Mucosa of descending colon (tissue), 3 donors: ENCODE measurements at places on chromosomes 13 and 19. TPM values are rescaled to one million over a fixed set of nuclear protein-coding genes. Genes with fewer than 3 reads are reported as not detected.

The CRB3 gene
- total RNA-seq = 139 TPM

The PHLDB3 gene
- total RNA-seq = 22.4 TPM

The EDDM13 gene
- not detected for total RNA-seq

The MYBPC2 gene
- 0.14 TPM for total RNA-seq

The RUBCNL gene
- total RNA-seq = 13.5 TPM

The GSX1 gene
- not detected for total RNA-seq

The APC2 gene
- 5.9 TPM for total RNA-seq

The ZGLP1 gene
- 4.0 TPM for total RNA-seq

The GAS6 gene
- total RNA-seq = 113 TPM

The LIM2 gene
- total RNA-seq = not detected

The SPRED3 gene
- total RNA-seq = 0.80 TPM

The NCR1 gene
- 0.98 TPM for total RNA-seq

The IQCN gene
- total RNA-seq = 10.6 TPM

The ZNF546 gene
- 2.9 TPM for total RNA-seq

The RPL18A gene
- total RNA-seq = 1,650 TPM

The NCAN gene
- 0.25 TPM for total RNA-seq

The IRS2 gene
- 14.0 TPM for total RNA-seq

The CCDC70 gene
- total RNA-seq = not detected

The ELANE gene
- total RNA-seq = 0.43 TPM

The EBI3 gene
- 1.1 TPM for total RNA-seq

The NFKBIB gene
- 29.9 TPM for total RNA-seq

The LYPD3 gene
- 1.5 TPM for total RNA-seq

The ERICH6B gene
- not detected for total RNA-seq

The FBXO27 gene
- 1.5 TPM for total RNA-seq

The KANK2 gene
- 562 TPM for total RNA-seq

The FPR3 gene
- total RNA-seq = 7.4 TPM

The ZNF211 gene
- total RNA-seq = 9.4 TPM

The ZNF470 gene
- 1.6 TPM for total RNA-seq

The MYO1F gene
- 8.5 TPM for total RNA-seq

The C19orf85 gene
- not detected for total RNA-seq

The ZNF787 gene
- 49.1 TPM for total RNA-seq

The SYCN gene
- not detected for total RNA-seq

The DPF1 gene
- 0.22 TPM for total RNA-seq
